ENCODE measurements at places on chromosomes 7 and 10. TPM values are rescaled to one million over a fixed set of nuclear protein-coding genes. Genes with fewer than 3 reads are reported as not detected.

Gene AKR1D1
- total RNA-seq: not detected

Gene CYP3A4
- not detected for total RNA-seq

Gene EMX2
- 0.75 TPM for total RNA-seq

Gene ORAI2
- total RNA-seq: 42.7 TPM

Gene VSTM4
- total RNA-seq: 5.3 TPM

Gene CYP2C8
- total RNA-seq: not detected

Gene PPP2R2D
- 18.2 TPM for total RNA-seq

Gene EGR2
- 3.7 TPM for total RNA-seq

Gene DNAJC12
- total RNA-seq: 6.7 TPM

Gene CFTR
- total RNA-seq: not detected

Gene CCDC7
- total RNA-seq: 7.4 TPM

All from cardiac ventricle fibroblast (primary cell).